ENCODE measurements at places on chromosomes 5 and 9. TPM values are rescaled to one million over a fixed set of nuclear protein-coding genes. Genes with fewer than 3 reads are reported as not detected.

CDH10 gene
- 0.21 TPM for total RNA-seq

HBEGF gene
- 148 TPM for total RNA-seq

C7 gene
- total RNA-seq, result not detected

PDE8B gene
- not detected for total RNA-seq

SPINK1 gene
- total RNA-seq, result not detected

Data from mammary epithelial cell (primary cell).